ENCODE measurements at places on chromosomes 6 and 20.
A peak's percentile ranks its signal among the peaks of the same experiment; 100 is the strongest.

GRCh38 chr6:133474516-133474915 lies 233.4 kb downstream of the EYA4 start:
- no peak for DNase-seq

GRCh38 chr20:62860391-62860923 lies 1.2 kb downstream of the TCFL5 start:
- no peak for DNase-seq

DNA sequence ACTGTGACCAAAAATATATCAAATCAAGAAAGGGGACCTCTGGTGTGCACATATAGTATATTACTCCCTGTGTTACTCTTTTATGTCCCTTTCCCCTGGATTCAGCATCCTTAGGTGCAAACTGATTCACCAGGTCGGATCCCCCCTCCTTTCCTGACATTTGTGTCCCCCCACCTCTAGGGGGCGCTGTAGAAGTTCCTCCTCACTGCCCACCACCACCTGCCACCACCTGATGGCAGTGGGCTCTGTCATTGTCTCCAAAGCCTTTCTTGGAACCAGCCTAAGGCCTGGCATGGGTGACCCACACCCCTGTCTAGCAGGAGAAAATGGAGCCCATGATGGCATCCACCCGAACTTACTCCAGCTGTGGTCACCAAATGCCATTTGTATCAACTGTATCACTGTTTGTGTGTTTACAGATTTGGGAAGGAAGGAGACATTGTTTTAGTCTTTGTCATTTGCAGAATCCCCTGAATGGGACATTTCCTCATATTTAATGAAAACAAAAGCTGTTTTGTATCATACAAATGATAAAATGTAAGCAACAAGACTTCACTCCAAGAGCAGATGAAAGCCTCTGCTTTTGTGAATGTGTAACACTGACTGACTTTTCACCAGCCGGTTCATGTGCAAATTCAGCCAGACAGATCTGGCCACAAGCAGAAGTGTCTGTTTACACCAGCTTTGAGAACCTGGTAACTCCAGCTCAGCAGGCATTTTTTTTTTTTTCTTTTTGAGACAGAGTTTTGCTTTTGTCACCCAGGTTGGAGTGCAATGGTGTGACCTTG lies 66.2 kb downstream of the ARMC2 start:
- peak; percentile 20 for DNase-seq

DNA sequence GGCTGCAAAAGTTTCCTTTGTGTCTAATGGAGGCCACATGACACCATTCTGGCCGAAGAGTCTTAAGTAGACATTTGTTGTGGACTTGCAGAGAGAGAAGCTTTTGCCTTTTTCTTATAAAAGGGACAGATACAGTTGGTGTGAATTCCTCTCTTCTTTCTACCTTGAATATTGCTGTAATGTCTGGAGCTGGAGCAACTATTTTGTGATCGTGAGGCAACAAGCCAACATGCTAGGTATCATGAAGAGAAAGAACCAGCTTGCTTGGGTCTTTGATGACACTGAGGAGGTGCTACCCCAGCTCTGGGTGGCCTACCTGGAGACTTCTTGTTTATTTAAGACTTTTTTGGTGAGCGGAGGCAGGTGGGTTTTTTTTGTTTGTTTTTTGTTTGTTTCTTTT lies 16.3 kb upstream of the SYNJ2 start:
- DNase-seq, result no peak

Data from activated naive CD4-positive, alpha-beta T cell treated with Interleukin-2 at 50 U/mL for 16 hours (primary cell).